ENCODE measurements at places on chromosomes 13 and 19.

GRCh38 chr19:14758816-14759215 is 19.5 kb downstream of the ADGRE2 start:
- no peak for DNase-seq

DNA sequence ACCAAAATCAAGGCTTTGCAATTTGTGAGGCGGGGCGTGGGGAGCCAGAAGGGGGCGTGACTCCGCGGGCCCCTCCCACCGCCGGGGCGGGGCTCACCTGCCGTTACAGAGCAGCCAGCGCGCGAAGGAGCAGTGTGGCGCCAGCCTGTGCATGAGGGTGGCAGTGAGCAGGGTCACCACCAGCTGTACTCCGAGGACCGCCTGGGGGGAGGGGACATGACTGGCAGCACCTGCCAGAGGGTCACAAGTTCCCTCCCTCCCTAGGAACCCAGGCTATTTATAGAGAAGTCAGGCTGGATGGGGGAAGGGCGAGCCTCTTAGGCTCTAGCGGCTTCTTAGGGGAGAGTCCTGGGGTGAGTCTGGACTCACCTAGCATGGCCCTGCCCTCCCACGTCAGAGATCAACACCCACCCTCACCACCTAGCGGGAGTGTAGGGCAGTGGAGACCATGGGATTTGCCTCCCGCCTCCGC is 3.6 kb downstream of the TMEM161A start:
- DNase-seq: peak; percentile 87

GRCh38 chr13:100890645-100891044 is 216.1 kb upstream of the TMTC4 start:
- no peak for DNase-seq

DNA sequence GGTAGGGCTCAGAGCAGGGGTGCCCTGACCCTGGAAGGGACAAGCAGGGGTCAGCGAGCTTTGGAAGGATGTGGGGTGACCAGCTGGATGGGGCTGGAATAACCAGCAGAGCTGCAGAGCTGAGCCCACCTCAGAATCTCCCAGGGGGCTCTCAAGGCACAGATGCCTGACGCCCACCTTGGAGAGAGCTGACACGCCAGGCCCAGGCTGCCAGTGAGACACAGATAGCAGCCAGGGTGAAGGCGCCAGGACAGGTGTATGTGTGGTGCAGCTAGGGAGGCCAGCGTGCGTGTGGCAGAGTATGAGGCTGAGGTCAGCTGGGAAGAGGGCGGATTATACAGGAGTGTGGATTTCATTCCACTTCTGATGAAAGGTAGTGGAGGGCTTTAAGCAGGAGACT is 8.9 kb downstream of the AP1M1 start:
- no peak for DNase-seq

DNA sequence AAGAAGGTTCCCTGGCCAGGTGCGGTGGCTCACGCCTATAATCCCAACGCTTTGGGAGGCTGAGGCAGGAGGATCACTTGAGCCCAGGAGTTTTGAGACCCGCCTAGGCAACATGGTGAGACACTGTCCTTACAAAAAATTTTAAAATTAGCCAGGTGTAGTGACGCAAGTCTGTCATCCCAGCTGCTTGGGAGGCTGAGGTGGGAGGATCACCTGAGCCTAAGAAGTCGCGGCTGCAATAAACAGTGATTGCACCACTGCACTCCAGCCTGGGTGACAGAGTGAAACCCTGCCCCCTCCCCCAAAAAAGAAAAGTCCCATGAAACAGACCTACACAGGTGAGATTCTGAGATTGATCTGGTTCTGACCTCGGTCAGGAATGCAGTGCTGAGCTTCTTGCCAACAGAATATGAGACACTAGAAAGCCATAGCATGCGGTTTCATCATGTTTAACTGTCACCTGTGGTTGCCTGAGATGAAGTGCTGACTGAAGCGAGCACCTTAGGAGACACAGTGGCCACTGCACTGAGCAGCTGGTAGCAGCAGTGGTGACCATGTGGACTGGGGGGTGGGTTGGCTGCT is 2.0 kb upstream of the A1BG start:
- no peak for DNase-seq

GRCh38 chr19:41920882-41921576 is 7.2 kb downstream of the ERFL start:
- peak; percentile 40 for DNase-seq
